Bone marrow (tissue), 2 donors: ENCODE measurements at places on chromosomes 2 and 18.

DNA sequence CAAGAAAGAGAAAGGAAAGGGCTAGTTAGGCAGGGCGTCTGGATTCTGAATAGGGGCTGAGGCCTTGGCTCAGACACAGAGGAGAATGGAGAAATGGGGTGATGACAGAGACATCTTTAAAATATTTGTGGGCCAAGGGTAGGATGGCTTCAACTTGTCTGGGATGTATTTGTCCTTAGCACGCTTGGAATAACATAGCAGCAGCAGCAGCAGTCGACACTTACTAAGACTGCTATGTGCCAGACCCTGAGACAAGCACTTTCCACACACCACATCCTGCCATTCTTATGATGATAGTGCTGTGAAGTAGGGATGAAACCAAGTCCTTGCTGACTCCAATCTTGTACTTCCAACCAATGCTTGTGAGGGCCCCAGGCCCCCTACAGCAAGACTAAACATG lies 2.6 kb downstream of the IL1RL1 start:
- no peak for DNase-seq

DNA sequence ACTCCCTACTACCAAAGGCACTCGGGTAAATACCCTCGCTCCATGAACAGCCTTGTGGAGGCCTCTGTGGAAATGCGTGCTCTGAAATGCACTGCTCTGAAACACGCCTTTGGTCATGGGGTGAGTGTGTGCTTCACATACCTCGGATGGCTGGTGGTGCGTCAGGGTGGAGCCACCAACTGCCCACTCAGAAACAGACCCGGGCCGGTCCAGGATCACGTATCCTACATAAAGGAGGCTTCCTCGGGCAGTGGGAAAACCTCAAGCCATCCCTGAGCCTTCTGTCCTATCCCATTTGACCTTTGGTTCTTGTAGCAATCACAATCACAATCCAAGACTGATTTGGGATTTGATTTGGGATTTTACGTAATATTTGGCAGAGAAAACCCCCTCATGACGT lies 53.5 kb upstream of the ZNF516 start:
- DNase-seq = no peak

DNA sequence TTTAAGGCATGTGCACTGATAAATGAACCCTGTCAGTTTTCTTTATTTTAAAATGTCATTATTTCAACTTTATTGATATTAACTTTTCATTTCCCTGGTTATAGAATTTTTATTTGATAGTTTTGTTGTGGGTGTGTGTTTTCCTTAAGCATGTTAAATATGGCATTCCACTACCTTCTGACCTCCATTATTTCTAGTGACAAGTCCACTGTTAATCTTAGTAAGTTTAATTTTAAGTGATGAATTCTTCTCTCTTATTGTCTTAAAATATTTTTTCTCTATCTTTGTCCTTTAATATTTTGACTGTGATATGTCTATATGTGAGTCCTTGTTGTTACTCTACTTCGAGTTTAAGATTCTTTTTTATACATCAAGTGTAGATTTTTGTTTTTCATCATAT lies 685.7 kb downstream of the GALR1 start:
- DNase-seq = no peak

DNA sequence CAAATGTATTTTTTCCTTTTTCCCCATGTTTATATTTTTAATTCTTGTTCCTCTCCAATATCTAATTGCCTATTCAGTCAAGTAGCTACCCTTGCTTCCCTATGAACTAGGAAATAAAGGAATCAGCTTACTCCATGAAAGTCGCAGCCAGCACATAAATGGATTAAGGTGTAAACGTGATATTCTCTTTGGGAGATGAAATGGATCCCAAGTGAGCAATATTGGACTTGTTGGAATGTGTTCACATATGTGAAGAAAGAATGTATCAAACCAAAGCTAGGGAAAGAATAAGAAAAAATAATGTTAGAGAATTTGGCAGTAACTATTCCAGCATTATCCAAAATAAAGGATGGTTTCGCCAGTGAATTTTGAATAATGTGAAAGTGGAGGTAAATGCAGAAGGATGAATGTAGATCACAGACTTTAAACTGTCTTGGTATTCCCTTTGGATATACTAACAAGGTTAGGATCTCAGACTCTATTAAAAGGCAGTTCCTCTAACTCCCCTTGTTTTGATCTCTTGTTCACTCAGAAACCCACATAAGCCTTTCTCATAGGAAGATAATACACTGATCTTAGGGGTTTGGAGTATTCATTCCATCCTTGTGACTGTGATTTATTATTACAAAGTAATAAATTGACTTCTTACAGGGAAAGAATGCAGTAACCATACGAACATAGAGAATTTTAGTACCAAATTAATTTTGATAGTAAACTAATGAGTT lies 208.1 kb downstream of the BABAM2 start:
- no peak for DNase-seq

DNA sequence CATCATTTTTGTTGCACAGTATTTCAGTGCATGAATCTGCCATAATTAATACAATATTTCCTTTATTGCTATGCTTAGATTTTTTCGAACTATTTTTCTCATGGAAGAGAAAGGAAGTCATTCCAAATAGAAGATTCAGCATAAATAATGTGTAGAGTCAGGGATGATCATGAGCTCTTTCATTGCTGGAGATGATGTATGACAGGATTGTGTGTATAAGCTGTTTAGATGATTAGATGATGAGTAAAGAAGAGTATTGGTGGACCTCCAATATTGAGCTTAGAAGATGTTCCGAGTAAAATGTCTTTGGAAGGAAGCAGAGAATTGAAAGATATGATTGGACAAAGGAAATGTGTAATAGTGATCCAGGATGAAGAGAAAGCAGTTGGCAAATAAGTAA lies 364.5 kb downstream of the PARD3B start:
- no peak for DNase-seq

DNA sequence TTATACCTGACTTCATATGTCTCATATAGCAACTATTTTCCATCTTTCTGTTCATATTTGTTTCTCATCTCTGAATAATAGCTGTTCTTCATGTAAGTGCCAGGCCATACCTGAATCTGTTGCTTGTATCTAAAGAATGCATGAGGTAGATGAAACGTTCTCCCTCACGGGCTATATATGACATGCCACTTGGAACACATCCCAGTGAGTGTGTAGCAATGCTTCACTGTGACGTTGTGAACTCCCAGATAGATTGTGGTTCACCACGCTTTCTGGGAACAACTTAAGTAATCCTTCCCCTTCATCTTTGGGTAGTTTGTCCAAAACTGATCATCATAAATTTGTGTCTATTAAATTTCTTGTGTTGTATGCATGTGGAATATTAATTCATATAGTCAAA lies 60.1 kb downstream of the RDH14 start:
- DNase-seq = no peak

- DNase-seq = no peak
Observed at GRCh38 chr2:171441470-171441869, 7.4 kb downstream of the DCAF17 start.

- no peak for DNase-seq
Observed at GRCh38 chr2:216104691-216105090, 4.5 kb upstream of the XRCC5 start.

DNA sequence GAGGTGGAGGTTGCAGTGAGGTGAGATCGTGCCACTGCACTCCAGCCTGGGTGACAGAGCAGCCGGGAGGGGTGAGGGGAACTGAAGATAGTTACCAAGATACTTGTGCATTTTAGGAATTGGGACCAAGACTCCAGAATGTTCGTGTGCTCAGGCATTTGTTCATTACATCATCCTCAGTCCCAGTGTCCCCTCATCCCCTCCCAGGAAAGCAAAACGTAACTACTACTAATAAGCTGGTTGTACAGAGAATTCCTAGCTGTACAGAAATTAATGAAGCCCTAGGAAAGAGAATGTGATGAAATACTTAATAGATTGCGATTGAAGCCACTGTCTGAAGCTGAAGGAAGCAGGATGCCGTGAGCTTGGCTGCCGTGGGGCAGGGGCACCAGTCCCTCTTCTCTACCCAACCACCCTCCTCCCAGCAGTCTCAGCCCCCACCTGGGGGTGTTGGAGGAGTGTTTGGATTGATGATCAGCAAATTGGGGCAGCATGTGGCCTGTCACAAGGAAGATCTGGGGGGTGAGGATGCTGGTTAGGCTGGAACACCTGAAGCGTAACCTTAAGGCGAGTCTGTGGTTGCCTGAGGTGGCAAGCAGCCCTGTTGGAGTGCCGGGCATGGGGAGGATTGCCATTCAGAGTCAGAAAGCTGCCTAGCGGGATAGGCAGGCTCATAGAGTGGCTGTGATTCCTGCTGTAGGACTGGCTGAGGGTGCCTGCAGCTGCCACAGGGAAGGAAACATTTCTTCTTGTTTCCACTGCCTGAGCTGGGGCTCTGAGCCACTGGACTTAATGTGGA lies 140.9 kb downstream of the SH3RF3 start:
- DNase-seq = no peak

- peak; percentile 78 for DNase-seq
Observed at GRCh38 chr2:205714058-205714776, 31.9 kb downstream of the NRP2 start.

- DNase-seq = no peak
Observed at GRCh38 chr2:55862673-55863390, 60.8 kb downstream of the EFEMP1 start.

GRCh38 chr18:711657-712400 lies 601 bp downstream of the ENOSF1 start:
- peak; percentile 28 for DNase-seq
